ENCODE measurements at places on chromosomes 4 and X.

- no peak overlapping the region for H3K27ac ChIP-seq
- no peak for DNase-seq
- H3K4me1 ChIP-seq: no peaks in the 10 kb centered on the region
- H3K27me3 ChIP-seq: no peaks in the 10 kb centered on the region
- H3K4me3 ChIP-seq: no peak overlapping the region
These were observed 75.5 kb downstream of the PABPC4L start for GRCh38 chr4:134126000-134126560.

- H3K36me3 ChIP-seq: no peaks in the 10 kb centered on the region
- peak; percentile 95 for DNase-seq
- H3K27ac ChIP-seq: peak overlapping the region; percentile 98
- no peaks in the 10 kb centered on the region for H3K4me1 ChIP-seq
- H3K27me3 ChIP-seq: no peaks in the 10 kb centered on the region
- no peak overlapping the region for H3K4me3 ChIP-seq
These were observed 78.3 kb upstream of the ATXN3L start for GRCh38 chrX:13397878-13398818.

DNA sequence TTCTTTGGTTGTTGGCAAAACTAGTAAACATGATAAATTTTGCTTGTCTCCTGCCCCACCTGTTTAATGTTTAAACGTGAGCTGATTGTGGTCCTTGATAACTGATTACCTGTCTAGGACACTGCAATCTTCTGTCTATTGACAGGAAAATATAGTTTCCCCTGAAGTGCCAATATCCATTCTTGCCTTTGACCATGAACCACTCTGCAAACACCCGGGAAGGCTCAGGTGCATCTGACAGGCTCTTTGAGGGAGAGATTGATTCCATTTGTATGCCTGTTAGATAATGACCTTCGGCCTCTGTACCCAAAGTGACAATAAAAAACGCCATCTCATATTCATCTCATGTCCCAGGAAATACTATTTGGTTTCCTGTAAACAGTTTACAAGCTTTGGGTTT lies 453.0 kb downstream of the CENPC start:
- H3K36me3 ChIP-seq: no peaks in the 10 kb centered on the region
- no peak overlapping the region for H3K4me3 ChIP-seq
- DNase-seq: no peak
- H3K27ac ChIP-seq: no peak overlapping the region

DNA sequence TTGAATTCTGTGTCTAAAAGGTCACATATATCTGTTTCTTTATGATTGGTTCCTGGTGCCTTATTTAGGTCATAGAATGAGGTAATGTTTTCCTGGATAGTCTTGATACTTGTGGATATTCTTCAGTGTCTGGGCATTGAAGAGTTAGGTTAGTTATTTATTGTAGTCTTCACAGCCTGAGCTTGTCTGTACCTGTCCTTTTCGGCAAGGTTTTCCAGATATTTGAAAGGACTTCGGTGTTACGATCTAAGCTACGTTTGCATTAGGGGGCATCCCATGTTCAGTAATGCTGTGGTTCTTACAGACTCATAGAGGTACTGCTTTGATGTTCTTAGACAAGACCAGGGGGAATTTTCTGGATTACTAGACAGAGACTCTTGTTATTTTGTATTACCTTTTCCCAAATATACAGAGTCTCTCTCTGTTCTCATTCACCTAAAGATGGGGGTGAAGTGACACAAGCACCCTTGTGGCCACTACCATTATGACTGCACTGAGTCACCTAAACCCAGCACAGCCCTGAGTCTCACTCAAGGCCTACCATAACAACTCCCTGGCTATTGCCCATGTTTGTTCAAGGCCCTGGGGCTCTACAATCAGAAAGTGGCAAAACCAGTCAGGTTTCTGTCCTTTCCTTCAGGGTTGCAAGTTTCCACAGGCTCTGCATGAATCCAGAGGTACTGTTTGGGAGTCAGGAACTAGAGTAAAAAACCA lies 30.1 kb upstream of the CYSLTR1 start:
- no peaks in the 10 kb centered on the region for H3K36me3 ChIP-seq
- H3K4me3 ChIP-seq: no peak overlapping the region
- H3K27ac ChIP-seq: no peak overlapping the region
- no peak for DNase-seq
- H3K27me3 ChIP-seq: no peaks in the 10 kb centered on the region

DNA sequence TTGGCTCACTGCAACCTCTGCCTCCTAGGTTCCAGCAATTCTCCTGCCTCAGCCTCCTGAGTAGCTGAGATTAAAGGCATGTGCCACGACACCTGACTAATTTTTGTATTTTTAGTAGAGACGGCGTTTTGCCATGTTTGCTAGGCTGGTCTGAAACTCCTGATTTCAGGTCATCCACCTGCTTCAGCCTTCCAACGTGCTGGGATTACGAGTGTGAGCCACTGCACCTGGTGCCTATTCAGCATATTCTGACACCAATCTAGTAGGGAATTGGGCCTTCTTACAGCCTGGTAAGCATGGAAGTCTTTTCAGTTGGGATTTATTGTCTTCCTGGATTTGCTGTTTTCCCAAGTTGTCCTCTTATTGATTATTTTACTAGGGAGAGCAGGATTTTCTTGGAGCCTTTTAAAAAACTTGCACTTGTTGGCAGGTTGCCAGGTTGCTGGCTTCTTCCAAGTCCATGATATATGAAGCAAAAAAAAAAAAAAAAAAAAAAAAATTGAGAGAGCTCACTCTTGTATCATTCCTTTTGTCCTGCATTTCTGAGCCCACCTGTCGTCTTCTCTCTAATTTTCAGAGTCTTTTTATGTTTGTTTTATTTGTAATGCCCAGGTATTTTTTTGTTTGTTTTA lies 43.7 kb downstream of the TMPRSS11E start:
- no peak overlapping the region for H3K4me3 ChIP-seq
- peaks cover 3% of the 10 kb centered on the region for H3K27me3 ChIP-seq
- H3K4me1 ChIP-seq: no peaks in the 10 kb centered on the region
- no peak overlapping the region for H3K27ac ChIP-seq

DNA sequence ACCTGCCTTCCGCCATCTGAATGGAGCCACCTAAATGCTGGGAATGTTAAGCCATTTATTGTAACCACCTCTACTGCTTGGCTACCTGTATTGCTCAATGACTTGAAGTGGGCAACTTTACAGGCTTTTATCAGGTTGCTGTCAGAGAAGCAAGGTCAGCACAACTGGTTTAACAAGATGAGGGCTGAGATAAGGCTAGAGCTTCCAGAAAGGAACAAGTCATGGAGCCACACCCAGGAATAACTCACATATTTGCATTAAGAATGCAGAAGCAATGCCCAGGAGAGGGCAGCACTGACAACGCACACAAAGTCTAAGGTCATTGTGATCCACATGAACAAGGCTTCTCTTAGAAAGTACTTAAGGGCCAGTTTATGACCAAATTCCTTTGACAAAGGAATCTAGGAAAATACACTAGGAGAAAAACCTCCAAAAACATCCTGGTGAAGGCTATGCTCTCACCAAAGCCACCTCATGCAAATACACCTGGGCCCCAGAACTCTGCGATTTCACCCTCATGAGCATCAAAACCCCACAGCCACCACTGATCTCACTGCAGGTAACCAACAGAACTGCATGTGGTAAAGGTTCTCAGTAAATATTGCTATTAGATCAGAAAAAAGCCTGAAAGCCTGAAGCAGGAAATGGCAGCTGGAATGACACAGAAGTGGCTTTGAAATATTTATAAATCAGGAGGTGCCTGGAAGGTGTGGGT lies 15.0 kb upstream of the STS start:
- DNase-seq: peak; percentile 63
- no peaks in the 10 kb centered on the region for H3K36me3 ChIP-seq
- peaks cover 6% of the 10 kb centered on the region for H3K4me1 ChIP-seq

DNA sequence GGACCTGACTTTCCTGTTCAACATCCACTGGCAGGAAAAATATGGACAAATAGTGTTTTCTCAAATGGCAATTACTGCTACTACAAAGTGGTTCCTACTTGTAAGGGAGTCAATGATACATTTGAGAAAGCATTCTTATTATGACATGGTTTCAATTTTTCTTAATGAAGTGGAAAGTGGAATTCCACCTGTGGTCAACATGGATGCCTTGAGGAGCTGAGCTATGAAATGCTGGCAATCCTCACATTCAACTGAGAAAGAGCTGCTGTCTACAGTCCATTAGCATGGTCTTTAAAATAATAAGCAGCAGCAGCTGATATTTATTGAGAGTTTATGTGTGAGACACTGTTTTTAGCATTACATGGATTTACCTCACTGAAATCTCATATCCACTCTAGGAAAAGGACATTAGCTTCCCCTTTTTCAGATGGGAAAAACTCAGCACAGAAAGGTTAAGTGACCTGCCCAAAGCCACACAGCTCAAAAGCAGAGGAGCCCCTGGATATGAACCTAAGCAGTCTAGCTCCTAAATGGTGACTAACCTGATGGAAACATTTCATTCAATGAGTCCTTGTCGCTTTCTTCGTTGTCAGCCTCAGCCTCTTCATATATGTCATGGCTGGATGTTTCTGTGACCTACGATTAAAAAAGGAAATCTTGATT lies 29.2 kb downstream of the MAP7D3 start:
- DNase-seq: no peak
- peaks cover 19% of the 10 kb centered on the region for H3K36me3 ChIP-seq
- H3K4me1 ChIP-seq: peaks cover 2% of the 10 kb centered on the region

DNA sequence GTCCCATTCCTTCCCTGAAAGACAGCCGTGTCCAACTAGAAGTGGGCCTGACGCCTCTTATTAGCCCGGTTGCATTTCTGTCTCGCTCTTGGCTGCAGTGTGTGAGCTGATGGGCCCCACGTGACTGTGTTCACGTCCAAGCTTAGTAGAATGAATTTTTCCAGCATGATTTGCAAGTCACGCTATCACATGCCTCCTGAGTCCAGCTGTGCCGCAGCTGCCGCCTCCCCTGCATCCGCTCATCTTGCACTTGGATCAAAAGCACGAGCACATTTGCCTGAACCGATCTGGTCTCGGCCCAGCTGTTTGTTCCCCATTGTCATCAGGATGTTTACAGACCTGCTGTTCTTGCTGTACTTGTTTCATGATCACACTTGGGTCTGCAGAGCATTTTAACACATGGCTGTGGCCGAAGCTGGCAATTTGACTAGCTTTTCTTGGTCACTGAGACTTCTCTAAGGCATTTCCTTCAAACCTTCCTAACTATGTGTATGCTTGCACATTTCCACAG lies 126.5 kb downstream of the KIT start:
- H3K4me3 ChIP-seq: peak overlapping the region; percentile 27
- no peak overlapping the region for H3K27ac ChIP-seq
- no peaks in the 10 kb centered on the region for H3K4me1 ChIP-seq
- DNase-seq: peak; percentile 77

DNA sequence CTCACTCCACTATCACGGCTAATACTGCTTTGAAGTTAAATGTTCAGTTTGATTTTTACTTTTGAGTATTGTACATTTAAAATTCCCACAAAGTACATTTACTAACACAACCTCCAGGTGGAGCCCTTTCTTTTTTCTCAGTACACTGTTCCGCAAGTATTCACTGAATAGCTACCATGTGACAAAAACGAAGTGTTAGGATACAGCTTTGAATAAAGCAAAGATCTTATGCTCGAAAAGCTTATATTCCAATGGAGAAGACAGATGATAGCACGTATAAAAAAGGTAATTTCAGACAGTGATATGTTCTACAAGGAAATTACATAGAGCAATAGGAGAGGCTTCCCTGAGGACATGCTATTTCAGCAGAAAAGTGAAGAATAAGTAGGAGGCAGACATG lies 60.7 kb upstream of the ABCG2 start:
- H3K4me1 ChIP-seq: no peaks in the 10 kb centered on the region
- peak; percentile 66 for DNase-seq
- H3K4me3 ChIP-seq: no peak overlapping the region

DNA sequence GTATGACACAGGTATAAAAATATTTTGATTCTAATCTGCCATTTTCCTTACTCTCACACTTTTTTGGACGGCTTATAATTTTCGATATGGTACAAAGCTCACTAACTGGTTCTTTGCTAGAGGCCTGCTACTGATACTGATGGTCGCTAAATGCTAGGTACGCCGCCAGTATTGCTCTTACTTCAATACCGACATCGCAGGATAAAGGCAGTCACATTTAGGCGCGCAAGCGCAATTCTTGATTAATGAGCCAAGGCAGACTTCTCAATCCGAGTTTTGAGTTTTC lies 557 bp upstream of the USP38 start:
- H3K4me1 ChIP-seq: no peaks in the 10 kb centered on the region
- peaks cover 9% of the 10 kb centered on the region for H3K36me3 ChIP-seq
- no peak for DNase-seq

DNA sequence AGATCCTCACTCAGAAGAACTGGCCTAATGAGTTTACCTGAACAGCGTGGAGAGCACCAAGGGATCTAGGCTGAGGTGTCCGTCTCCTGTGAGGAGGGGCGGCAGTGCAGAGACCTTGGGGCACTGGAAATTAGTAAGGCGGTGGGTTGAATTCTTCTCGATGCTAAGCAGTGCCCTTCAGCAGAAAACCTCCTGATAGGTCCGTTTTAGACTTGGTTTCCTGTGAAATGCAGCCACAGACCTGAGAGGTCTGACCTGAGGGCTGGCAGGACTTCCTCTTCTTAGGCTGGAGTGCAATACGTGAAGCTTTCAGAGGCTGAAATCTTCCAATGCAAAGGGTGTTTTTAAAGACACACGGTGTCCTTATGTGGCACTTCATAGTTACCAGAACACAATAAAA lies at the start of gene CLNK:
CLNK (minus strand) TSS at position 138 of the 400 bp plus-strand sequence. CDS start 16,899 bp downstream, outside the sequence.
- no peak within 1 kb of the TSS for H3K4me3 ChIP-seq
- H3K27me3 ChIP-seq: no peaks in the 10 kb centered on the region
- H3K4me1 ChIP-seq: no peaks in the 10 kb centered on the region
- H3K27ac ChIP-seq: no peak within 1 kb of the TSS
- H3K36me3 ChIP-seq: no peaks in the 10 kb centered on the region

DNA sequence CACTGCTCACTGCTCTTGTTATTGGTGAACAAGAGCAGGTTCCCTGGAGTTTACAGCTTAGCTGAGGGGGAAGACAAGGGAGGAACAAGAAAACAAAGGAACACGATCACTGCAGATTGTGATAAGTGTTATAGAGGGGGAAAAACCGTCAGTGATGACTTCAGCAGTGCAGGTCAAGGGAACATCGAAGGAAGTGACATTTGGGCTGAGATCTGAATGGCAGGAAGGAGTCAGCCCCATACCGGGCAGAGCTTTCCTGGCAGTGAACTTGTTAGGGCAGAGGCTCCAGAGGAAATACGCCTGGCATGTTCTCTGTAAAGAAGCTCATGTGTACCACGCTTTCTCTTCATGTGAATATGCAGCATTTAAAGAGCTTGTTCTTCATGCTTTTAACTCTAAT lies 78.1 kb downstream of the LDB2 start:
- H3K27me3 ChIP-seq: no peaks in the 10 kb centered on the region
- H3K27ac ChIP-seq: no peak overlapping the region
- no peak for DNase-seq
- H3K36me3 ChIP-seq: peaks cover 23% of the 10 kb centered on the region
- H3K4me1 ChIP-seq: no peaks in the 10 kb centered on the region
- no peak overlapping the region for H3K4me3 ChIP-seq
